ENCODE measurements at places on chromosomes 4 and X. TPM values are rescaled to one million over a fixed set of nuclear protein-coding genes. Genes with fewer than 3 reads are reported as not detected.

The MMGT1 gene
- 30.6 TPM for total RNA-seq

The FGA gene
- not detected for total RNA-seq

DNA sequence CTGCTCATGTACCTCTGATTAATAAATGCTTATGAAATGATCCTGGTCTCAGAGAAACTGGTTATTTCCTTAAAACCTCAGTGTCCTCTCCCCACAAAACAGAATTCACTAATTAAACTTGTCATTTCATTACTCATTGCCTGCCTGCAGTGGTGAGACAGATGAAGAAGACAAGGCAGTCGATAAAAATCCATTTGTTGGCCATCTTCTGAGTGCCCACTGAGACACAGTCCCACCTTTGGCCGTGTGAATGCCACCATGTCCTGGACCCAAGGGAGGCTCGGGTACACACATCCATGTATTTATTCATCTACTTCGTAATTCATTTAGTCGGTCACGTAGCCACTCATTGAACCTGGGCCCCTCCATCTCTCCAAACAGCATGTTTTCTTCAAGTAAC lies 3.5 kb downstream of the S100P start:
- no peak for DNase-seq
- H3K4me1 ChIP-seq = 0 out of 2 replicates have a peak, but pooled peaks cover 7% of the 10 kb centered on the region
- no peak overlapping the region for H3K4me3 ChIP-seq
- H3K27ac ChIP-seq = no peak overlapping the region

DNA sequence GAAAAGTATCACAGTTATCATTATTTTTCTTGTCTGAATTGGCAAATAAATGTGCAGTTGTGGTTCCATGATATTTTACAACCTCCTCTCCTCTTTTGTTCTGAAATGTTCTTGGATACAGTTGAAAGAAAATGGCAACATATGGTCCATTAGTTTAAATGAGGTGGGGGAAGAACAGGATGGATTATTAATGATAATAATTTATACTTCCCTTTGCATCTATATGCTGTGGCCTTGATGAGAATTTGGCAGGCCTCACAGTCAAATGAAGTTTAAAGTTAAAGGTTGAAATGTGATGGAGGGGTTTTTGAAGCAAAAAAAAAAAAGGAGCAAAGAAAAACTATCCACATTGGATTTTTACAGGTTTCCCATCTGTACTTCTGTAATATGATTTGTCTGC lies 946.3 kb upstream of the INTU start:
- no peaks in the 10 kb centered on the region for H3K36me3 ChIP-seq
- peaks cover 12% of the 10 kb centered on the region for H3K4me1 ChIP-seq
- H3K4me3 ChIP-seq = no peak overlapping the region
- DNase-seq = no peak
- no peaks in the 10 kb centered on the region for H3K27me3 ChIP-seq

DNA sequence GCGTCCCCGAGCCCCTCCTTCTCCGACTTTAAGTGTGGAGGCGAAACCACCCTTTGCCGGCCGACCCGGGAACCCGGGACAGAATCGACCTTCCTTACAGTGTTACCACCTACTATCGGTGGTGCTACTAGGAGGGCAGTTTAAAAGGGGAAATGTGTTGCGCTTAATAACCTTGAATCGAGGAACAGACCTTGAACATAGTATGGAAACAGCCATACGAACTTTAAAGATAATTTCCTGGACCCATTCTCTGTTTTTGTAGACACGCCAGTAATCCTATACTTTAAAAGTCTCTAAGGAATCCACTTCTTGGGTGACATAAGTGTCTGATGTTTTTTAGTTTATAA lies 1.5 kb downstream of the ING2 start:
- DNase-seq = no peak
- H3K27ac ChIP-seq = peak overlapping the region; percentile 91
- H3K36me3 ChIP-seq = peaks cover 14% of the 10 kb centered on the region
